Stimulated activated CD8-positive, alpha-beta memory T cell treated with anti-CD3 and anti-CD28 coated beads, Interleukin-4, amount 100 ng/mL, for 4 hours (primary cell): ENCODE measurements at places on chromosomes 6 and 20.

GRCh38 chr6:144894240-144894639, 609.1 kb downstream of the UTRN start:
- no peak for DNase-seq

DNA sequence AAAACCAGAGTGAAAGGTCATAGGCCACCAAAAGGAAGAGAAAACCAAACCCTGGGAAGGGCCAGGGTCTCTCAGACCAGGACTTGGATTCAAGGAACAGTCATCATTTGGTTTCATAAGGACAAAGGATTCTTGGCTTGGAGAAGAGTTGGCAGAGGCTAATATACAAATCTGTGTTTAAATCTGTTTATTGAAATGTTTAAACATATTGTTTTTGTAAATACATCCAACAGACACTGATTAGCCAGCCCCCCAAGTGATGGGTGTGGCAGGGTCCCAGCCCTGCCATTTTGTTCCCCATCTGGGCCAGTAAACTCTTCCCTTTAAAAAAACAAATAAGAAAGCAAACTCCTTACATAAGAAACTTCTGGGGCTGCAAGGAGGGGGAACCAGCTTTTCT, 6.1 kb upstream of the ZNF831 start:
- no peak for DNase-seq

GRCh38 chr20:32072168-32072750, 20.2 kb downstream of the HCK start:
- no peak for DNase-seq

- no peak for DNase-seq
Observed at GRCh38 chr6:18293076-18293904, 29.0 kb upstream of the DEK start.

DNA sequence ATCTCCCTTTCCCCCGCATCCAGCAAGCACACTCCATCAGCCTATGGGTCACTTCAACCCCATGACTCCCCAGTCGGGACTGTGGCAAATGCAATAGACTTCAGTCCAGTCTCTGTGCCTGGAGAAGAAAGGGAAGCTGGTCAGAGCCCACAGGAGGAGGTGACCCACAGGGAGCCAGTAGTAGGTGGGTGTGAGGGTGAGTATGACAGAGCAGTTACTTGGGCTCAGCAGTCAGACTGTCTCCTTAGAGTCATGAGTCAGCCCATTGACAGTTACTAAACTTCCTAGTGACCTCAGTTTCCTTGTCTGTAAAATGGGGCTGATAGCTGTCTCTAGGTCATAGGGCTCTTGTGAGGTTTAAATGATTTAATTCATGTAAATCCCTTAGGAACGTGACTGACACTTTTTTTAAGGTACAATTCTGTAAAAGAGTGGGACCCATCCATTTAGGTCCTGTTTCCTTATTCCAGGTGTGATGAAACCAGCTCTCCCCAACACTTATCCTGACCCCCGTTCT, 33.9 kb upstream of the HLA-C start:
- DNase-seq, result no peak

- DNase-seq, result no peak
Observed at GRCh38 chr6:122770835-122771601, 8.5 kb upstream of the FABP7 start.

GRCh38 chr20:20896606-20897005, 184.2 kb upstream of the RALGAPA2 start:
- DNase-seq, result no peak

GRCh38 chr20:38726804-38727606, 2.7 kb downstream of the SLC32A1 start:
- peak; percentile 17 for DNase-seq

GRCh38 chr20:56628015-56628872, 862 bp upstream of the TFAP2C start:
- no peak for DNase-seq

DNA sequence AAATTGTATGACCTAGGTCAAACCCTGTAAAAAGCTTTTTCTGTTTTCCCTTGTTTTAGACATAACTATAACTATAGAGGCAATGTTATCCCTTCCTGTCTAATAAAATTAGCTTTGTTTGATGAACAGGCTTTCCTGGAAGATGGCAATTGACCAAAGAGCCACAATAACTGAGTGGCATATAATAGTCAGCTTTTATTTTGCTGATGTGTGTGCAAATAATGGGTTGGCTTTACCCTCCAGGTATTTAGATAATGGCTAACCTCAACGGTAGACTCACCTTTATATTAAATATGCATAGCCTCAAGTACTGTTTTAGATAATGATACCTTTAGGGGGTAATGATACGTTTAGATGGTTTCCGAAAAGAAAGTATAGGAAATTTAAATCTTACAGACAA, 15.0 kb downstream of the TBXT start:
- no peak for DNase-seq

- DNase-seq, result no peak
Observed at GRCh38 chr6:170440437-170440836, 112.7 kb downstream of the PSMB1 start.

- no peak for DNase-seq
Observed at GRCh38 chr6:141463237-141463977, 669.3 kb upstream of the GJE1 start.

DNA sequence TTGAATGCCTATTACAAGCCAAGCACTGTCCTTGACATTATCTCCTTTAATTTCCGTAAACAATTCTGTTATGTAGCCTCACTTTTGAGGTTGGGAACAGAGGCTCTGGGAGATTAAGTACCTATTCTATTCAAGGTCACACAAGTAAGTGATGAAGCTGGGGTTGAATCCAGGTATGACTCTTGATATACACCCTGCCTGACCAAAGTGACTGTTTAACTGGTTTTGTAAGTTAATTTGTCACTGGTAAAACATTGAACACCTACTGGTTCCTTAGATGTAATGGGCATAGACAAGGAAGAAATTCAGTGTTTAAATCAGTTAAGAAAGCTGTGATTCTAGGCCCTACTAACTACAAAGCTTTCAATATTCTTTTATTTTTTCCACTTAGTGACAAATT, 22.9 kb downstream of the GTF2H5 start:
- no peak for DNase-seq

DNA sequence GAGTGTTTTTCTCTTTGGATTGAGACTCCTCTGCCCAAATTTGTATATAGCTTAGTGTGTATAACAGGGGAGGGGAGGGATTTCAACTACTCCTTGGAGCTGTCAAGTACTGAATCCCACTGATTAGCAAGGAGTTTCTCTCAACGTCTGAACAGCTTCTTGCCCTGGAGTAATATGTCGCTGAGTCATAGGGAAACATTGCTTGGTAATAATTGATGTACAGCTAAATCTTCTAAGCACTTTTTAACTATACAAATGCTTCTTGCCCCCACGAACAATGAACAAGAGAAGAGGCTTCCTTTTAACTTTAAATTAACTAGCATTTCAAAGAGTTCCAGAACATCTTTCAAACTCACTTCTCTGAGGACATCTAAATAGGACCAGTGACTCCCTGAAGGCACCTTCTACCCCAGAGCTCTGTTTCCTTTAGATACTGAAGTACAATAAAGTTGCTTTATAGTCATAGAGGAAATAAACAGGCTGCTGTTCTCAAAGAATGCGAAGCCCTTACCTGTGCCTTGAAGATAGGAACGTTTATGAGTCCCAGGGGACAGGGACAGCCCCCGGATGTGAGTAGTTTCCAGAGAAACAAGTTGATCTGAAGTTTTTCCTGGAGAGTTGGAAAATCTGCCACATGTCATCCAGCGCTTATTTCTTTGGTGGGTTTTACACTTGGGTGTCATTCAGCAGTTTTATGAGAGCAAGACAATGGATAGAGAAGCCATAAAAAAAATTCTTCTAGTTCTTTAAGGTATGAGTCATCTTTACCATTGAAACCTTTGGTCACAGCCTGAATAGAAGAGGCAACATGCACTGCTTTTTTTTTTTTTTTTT, 462.5 kb upstream of the BTBD3 start:
- DNase-seq, result no peak

DNA sequence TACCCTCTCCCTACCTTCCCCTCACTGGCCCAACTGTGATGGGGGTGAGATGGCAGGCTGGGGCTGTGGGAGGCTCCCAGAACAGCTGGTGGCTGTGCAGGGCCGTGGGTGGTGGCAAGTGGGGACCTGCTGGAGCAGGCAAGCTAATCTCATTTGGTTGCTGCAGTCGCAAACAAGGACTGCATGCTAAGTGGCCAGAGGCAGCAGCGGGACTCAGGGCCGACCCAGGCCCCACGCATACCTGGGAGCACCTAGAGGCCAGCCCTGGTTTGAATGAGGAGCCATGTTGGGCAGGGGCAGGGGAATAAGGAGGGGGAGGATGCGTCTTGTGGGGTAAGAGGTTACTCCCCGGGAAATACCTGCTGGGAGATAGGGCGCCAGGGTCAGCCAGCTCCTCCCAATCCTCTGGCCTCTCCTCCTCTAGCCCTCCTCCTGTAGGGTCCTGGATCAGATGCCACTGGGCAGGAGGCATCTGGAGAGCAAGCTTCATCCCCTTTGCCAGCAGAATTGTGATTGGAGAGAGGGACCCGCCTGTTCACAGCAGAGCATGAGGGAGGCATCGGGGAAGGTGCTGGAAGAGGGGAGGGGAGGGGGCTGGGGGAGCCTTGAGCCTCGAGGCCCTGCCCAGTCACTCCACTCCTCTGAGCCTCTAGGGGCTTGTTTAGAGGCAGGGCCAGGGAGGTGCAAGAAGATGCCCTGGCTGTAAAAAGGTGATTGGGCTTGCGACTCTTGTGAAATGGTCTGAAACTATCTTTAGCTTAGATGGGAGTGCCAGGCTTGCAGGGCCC, 24.3 kb upstream of the CDH22 start:
- no peak for DNase-seq

DNA sequence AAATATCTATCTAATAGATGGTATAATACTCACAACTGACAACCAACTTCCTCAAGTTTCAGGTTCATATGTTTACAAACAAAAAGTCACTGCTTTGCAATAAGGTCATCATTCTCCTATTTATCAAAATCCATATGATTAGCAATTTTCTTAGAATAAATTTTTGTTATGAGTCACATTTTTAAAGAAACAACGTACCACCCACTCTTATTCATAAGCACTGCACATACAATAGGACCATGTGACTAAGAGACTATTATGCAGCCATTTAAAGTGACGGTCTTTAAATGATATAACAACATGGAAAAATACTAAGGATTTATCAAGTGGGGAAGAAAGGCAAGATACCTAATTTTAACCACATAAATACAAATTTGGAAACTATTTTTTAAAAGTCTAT, 40.0 kb downstream of the REPS1 start:
- DNase-seq, result no peak

DNA sequence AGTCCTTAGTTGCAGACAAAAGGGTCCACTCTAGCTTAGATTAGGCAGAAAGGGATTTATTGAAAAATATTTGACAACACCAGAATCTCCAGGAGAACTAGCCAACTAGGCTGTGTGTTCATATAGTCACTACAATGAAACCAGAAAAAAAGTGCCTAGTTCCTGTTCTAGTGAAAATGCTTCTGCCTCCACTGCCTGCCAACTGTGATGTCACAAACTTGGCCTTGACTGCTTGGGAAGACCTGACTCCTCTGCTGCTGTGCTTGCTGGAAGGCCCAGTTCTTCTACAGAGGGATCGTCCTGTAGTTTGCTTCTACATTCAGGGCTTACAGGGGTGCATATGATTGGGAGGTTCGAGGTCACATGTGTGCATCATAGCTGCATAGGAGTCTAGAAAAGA, 40.3 kb upstream of the XRN2 start:
- no peak for DNase-seq

DNA sequence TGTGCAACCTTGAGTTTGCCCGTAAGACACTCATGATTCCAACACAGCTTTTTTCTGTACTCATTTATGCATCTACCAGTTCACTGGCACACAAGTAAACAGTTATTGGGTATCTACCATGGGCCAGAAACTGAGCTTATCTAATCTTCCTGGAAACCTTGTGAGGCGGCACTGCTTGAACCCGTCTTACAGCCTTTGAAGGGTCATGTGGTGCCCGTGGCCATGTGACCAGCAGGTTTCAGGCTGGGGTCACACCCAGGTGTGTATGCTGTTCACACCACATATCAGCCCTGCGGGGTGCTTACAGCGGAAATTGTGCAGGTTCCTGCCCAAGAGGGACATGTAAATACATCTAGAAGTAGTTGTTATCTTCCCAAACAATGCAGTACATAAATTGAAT, 6.1 kb downstream of the THBD start:
- no peak for DNase-seq

GRCh38 chr20:1375515-1375914, 17.3 kb downstream of the FKBP1A start:
- no peak for DNase-seq

- no peak for DNase-seq
Observed at GRCh38 chr6:147164761-147165160, 39.5 kb upstream of the STXBP5 start.

DNA sequence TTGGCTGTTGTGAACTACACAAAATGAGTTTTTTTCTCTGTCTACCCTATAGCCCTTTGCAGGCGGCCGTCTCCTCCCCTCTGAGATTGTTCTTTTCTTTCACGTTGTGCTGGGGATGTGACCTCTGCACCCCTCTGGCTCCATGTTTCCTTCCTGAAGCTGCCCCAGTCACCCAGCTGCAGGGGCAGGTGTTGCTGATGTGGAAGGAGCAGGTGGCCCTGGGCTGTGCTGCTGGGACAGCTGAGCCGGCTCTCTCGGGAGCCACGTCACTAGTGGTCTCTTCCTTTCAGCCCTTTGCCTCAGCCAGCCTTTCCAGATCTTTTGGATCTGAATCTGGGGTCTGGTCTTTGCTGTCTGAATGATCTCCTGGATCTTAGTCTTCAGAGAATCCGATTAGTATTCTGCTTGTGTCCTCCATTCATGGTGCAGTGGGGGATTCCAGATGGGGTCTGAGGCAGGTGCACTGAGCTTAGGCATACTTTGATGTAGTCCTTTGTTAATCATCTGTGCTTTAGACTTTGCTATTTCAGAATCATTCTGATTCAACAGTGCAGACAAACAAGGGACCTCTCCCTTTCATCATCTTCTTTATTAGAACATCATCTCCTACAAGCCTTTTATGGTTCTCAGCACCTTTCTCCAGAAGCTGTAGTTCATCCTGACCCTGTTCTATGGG, 31.4 kb downstream of the TMEM181 start:
- DNase-seq, result no peak

DNA sequence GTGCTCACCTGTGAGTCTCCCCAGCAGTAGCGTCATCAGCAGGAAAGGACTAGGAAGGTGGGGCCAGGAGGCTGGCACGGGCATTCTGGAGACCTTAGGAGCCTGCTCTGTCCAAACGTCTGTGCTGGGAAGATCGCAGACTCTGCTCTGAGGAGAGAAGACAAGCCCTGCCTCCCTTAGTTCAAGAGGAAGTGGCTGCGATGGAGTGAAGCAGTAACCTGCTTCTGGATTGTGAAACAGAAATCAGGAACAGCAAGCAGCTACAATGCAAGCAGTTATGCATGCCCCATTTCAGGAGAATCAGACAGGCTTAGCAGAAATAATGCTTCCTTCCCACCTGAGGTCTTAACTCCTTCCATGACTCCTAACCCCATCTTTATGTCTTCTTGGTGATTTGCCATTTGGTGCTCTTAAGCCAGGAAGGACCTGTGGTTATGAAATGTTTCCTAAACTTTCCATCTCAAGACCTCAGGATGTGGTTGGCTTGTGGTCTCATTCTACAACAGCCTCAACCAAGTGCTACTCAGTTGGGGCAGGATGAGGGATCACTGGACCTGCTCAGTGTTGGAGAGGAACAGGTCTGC, at the start of gene SIRPB1:
Gene SIRPB1 (minus strand): TSS at position 149 of the 584 bp plus-strand sequence. CDS start 65 bp downstream, at position 84.
- DNase-seq, result no peak

- DNase-seq, result no peak
Observed at GRCh38 chr6:113642714-113643406, 214.3 kb upstream of the MARCKS start.

- DNase-seq, result no peak
Observed at GRCh38 chr20:62728028-62728780, 19.6 kb downstream of the NTSR1 start.

GRCh38 chr20:54062812-54063280, 7.5 kb downstream of the BCAS1 start:
- no peak for DNase-seq
